ENCODE measurements at places on chromosomes 3 and 15.

- peak; percentile 71 for DNase-seq
Observed at GRCh38 chr15:60673918-60674558, 195.1 kb upstream of the ICE2 start.

- DNase-seq, result no peak
Observed at GRCh38 chr3:79094654-79095053, 673.1 kb downstream of the ROBO1 start.

DNA sequence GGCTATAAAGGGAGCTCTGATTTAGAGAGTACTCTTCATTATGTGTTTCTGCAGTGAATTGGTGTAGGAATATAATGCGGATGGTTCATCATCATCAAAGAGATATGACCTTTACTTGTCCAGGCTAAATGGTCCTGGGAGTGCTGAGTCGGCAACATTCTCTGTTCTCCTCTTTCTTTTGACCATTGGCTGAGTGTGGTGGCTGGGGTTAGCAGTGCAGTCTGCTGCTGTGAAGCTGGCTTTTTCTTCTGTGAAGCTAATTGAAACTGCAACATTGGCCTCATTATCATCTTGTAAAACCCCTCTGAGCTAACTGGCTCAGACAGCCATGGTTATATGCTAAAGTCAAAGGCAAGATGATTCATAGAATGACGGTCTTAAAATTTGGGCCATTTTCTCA is 83.8 kb downstream of the THRB start:
- DNase-seq, result no peak

DNA sequence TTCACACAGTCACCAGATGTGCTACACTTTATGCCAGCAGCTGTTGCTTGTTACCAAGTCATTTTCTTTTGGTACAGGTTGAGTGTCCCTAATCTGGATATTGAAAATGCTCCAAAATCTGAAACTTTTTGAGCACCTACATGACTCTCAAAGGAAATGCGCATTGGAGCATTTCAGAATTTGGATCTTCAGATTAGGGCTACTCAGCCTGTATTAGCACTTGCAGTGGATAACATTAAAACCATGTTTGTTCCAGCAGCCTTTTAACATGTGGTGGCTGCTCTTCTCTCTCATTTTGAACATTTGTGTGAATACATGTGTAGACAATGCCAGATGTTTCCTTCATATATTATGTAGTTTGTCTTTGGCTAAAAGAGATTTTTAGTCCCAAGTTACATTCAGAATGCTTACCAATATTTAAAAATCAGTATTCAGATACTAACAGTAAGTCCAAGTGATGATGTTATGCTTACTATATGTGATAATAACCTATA is 230.9 kb upstream of the UBE2E1 start:
- no peak for DNase-seq

- no peak for DNase-seq
Observed at GRCh38 chr15:59446232-59446957, 8.4 kb downstream of the FAM81A start.

GRCh38 chr3:158127250-158128219 is 17.6 kb downstream of the RSRC1 start:
- DNase-seq, result no peak

DNA sequence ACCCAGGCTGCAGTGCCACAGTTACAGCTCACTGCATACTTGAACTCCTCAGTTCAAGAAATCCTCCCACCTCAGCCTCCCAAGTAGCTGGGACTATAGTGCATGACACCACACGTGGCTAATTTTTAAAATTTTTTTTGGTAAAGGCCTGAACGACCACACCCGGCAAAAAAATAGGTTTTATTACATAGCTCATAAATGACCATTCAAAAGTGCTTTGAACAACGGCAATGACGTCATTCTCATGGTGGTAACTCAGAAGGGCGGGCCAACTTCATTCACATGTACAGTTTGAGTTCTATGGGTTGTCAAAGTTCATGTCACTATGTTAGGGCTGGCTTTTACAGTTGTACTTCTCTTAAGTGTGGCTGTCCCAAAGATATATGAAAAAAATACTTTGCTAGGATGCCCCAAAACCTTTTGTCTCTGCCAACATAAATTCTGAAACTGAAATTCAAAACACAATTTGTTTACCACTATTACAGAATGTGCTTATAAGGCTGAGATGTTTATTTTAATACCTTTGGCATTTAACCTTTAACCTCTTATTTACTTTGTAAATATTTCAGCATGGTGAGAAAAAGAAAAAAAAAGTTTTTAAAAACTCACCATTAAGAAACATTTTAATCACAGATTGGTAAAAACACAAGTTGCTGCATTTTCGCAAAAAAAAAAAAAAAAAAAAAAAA is 6.2 kb downstream of the MYO1E start:
- no peak for DNase-seq

DNA sequence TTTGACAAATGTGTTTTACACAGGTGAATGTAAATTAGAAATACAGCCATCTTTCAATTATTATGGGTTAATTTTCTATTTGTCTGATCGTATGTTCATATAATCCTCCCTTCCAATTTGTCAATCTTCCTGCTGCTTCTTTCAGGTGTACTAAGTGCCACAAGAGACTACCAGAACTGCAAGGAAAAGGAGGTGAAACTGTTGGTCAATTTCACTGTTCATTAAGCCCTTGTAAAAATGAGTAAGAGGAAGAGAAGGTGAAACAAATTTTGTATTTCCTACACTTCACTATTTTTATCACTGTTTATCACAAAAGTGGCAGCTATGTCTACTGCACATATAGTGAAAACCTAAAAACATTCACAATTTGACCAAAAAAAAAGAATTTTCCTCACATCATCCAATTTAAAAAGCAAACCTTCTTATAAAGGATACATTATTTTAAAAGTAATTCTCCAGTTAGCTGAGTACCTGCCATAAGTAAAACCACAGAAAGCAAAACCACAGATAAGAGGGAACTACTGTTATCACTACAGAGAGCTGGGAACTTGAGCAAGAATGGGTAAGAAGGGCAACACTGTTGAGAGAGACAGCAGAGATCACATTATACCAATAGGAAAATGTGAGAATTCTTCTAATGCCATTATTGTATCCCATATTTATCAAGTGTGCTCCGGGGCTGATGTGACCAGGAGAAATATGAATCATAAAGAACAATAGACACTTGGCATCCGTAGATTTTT is 163.0 kb downstream of the TBC1D5 start:
- no peak for DNase-seq

DNA sequence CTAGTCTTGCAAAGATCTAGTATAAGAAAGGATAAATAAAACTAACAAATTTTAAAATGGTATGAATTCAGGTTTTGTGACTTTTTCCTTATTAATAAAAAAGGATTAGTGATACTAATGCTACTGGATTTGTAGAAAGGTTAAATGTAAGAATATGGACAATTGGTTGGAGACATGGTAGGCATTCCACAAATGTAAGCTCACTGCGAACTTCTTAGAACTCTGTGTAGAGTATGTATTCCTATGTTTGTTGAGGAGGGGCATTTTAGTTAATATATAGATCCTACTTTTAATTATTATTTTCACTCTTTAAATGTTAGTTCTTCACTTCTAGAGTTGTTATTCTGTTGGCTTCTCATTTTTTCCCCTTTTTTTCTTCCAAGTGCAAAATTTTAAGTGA is 414.3 kb downstream of the RBMS3 start:
- DNase-seq, result no peak

DNA sequence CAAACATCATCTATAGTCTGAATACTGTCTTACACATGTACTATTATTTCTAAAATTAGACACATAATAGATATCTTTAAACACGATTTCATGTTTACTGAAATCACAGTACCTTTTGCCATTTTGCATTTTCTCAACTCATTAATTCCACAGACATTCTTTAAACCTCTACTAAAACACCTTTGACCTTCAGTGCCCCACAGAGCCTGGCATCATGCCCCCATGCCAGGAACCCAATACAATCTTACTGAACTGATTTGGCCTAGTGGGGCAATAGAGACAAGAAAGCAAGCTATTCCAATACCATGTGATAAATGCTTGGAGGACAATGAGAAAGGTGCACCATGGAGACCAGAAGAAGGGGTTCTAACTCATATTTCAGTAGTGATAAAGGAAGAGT is 19.3 kb upstream of the GUCA1C start:
- DNase-seq, result no peak

- DNase-seq, result no peak
Observed at GRCh38 chr3:138465451-138465850, 31.0 kb downstream of the ESYT3 start.

- no peak for DNase-seq
Observed at GRCh38 chr3:74693251-74693650, 78.8 kb upstream of the CNTN3 start.

- no peak for DNase-seq
Observed at GRCh38 chr3:57583544-57583943, 13.6 kb downstream of the ARF4 start.

- DNase-seq, result peak; percentile 92
Observed at GRCh38 chr3:66442254-66443117, 58.3 kb downstream of the LRIG1 start.

DNA sequence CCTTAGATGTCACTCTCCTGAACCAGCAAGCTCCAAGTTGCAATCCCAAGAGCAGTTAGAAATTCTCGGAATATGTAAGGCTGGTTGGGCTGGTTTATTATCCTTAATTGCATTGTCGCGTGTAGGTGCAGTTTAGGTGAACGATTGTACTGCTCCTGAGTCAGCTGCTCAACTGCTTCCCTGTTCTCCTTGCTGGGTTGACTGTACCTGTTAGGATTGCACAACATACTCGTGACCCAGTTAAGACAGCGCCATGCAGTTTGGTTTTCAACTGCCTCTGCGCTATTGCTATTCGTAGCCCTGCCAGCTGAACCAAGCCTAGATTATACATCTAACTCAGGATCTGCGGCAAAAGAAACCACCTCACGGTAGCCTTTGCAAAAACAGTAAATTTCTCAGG is 41.0 kb downstream of the BCL2L10 start:
- DNase-seq, result no peak

- no peak for DNase-seq
Observed at GRCh38 chr3:185734725-185735096, 90.1 kb downstream of the IGF2BP2 start.
